ENCODE measurements at places on chromosomes 1 and 21.

- DNase-seq = no peak
Measured at GRCh38 chr1:243234978-243235647, 20.0 kb downstream of the CEP170 start.

DNA sequence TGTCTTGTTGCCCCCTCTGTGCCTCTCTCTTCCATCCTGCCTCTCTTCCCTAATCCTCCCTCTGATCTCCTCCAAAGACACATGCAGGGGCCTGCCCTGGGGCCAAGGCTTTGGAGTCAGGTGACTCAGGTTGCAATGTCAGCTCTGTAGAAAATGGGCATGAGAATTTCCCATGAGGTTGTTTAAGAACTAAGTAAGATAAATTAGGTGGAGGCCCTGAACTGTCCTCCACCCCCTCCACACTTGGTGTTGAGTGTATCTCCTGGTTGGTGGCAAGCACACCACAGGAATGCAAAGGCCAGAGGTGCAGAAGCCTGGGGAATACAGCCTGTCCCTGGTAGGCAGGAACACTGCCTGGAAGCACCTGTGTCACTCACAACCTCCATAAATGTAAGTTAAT, 63.9 kb upstream of the GRIK3 start:
- no peak for DNase-seq

- DNase-seq = no peak
Measured at GRCh38 chr1:33219886-33220661, 36.2 kb upstream of the ZNF362 start.

- no peak for DNase-seq
Measured at GRCh38 chr1:36754366-36754765, 271.7 kb upstream of the CSF3R start.

GRCh38 chr1:166128195-166128594, 38.6 kb downstream of the FAM78B start:
- DNase-seq = no peak

DNA sequence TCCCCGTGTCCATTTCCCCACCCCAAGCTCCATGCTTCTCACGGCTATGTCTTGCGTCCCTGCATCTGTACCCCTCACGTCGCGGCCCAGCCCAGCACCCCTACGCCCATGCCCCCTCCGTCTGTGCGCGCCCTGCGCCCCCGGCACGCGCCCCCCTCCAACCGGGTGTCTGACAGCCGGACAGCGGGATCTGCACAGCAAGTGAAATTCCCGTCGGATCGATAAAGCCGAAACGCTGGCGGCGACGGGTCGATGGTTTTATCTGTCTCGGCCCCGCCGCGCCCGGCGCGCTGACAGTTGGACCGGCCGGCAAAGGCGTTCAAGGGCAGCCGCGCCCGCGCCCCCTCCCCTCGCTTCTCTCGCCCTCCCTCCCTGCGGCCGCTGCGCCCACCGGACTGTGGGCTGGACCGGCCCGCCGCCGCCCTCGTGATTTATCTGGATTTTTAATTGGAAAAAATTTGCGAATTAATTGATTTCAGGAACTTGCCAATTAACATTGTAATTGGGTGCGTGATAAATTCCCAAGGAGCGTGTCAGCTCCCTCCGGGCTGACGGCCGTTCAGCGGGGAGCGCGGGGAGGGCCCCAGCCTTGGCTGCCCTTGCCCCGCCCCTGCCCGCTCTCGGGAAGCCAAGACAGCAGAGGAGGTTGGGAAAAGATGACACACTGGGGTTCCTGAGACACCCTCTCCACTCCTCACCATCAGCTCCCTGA, 57.1 kb downstream of the TMEM53 start:
- no peak for DNase-seq

DNA sequence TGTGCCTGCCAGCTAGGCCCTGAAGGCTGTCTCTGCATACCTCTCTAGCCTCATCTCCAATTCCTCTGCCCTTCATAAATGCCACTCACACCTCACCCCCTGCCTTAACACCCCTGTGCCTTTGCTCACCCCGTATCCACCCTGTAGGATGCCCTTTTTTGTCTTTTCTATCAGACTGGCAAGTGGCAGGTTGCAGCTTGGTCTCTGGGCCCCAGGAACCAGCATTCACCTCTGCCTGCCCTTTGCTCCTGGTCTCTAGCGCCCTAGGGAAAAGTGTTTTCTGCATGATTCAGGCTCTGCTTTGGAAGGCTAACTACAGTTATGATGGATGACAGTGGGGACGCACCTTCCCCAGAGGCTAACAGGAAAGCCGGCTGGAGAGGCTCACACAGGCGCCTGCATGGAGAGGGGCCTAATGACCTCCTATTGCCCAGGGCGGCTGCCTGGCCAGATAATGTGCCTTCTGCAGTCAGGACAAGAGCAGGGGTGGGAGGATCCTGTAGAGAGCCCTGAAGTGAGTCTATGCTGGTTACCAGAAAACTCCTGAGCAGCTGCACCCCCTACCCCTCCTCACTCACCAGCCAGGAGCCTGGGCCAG, 11.2 kb downstream of the KANK4 start:
- no peak for DNase-seq

DNA sequence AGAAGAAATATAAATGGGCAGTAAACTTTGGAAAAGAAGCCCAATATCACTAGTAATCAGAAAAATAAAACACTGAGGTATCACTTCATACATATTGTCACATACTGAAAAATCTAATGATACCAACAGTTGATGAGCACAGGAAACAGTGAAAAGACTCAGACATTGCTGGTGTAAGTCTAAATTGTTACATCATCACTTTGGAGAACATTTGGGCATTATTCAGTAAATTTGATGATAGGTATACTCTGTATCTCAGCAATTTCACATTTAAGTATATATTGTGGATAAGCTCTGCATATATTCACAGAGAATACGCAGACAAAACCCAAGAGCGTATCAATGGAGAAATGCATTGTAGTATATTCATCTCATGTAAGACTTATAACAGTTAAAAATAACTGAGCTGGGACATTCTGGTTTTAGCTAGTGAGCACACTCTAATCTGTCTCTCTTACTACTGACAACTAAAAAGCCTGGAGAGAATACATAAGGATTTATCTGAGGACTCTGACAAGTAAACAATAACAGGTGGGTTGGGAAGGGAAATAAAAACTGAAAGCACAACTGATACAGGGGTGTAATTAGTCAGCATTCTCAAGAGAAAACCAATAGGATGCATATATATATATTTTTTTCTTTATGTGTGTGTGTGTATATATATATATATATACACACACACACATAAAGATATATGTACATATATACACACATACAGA, 212.7 kb upstream of the JUN start:
- DNase-seq = no peak

- no peak for DNase-seq
Measured at GRCh38 chr1:40383488-40384412, 10.2 kb downstream of the SMAP2 start.

DNA sequence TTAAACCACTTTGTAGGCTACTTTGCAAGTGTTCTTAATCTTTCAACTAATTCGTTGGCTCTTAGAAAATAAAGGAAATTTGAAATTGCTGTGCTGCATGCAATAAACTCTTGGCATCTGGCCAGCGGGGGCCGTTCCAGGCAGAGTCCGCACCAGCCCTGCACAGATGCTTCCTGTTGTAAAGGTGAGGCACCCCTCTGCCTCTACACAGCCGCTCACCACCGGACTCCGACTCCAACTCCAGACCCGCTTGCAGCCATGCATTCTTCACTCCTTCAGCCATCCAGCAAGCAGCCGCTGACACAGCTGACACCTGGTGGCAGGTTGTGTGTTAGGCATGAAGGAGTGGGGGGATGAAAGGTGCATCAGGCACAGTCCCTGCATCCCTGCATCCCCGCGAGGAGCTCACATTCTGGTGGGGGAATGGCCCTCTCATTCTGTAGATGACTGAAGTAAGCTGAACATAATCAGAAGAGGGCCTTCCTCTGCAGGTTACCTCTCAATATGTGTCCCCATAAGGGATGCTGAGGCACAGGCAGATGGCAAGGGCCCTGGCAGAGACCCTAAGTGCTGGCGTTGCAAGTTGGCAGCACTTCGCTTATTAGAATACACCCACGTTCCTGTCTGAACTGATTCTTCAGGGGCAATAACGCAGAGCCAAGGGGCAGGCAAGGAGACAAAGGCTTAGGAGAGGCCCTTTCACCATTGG, 56.8 kb downstream of the GLIS1 start:
- peak; percentile 61 for DNase-seq

GRCh38 chr21:17828223-17828622, 9.1 kb upstream of the C21orf91 start:
- DNase-seq = no peak

GRCh38 chr1:198809247-198809646, 170.4 kb downstream of the PTPRC start:
- DNase-seq = no peak

DNA sequence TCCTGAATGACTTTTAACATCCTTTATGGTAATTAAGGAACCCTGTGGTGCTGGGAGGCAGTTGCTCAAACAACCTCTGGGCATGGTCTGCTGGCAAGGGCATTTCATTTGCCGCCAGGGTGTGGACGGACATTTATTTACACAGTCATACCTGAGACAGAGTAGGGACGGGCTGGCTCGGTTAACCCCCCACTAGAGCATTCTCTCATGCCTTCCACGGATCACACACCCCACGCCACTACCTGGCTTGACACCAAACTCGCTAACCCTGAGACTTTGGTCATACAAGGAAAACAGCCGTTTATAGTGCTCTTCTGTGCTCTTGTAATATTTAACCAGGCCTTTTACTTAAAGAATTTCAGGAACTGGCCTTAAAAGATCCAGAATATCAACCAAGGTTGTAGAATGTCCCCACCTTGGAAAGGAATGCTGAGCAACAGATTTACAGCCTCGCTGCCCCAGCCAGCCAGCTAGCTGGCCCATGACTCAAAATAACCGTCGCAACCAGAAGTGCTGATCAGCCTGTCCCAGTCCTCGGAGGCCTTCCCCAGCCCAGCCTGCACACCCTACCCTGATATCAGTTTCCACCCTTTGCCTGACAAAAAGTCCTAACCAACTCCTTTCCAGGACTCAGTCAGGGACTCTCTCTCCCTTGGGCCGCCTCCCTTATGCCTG, 6.5 kb upstream of the PDXK start:
- peak; percentile 12 for DNase-seq

DNA sequence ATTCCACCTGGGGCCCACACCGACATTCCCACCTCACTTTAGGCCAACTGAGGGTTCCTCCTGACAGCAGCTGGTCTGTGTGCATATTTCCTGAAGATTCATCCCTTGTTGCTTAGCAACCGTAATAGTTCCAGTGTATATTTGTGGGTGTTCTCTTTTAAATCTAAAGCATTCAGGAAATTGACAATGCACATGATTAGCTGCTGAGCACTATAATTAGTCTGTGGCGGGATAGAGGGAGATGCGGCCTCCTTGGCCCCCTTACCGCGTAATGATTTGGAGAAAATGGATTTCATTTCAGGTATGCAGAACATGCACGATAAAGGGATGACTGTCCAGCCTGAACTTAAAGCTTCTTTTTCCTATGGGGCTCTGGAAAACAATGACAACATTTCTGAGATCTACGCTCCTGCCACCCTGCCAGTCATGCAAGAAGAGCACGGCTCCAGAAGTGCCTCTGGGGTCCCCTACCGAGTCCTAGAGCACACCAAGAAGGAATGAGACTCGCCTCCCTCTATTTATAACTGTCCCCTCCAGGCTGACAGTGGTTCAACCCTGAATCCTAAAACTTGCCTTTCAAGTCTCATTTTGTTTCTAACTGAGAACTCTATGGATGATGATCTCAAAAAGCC, 33.8 kb upstream of the RCAN3 start:
- DNase-seq = no peak

GRCh38 chr21:22791986-22792560, 1793.9 kb downstream of the NCAM2 start:
- peak; percentile 49 for DNase-seq

DNA sequence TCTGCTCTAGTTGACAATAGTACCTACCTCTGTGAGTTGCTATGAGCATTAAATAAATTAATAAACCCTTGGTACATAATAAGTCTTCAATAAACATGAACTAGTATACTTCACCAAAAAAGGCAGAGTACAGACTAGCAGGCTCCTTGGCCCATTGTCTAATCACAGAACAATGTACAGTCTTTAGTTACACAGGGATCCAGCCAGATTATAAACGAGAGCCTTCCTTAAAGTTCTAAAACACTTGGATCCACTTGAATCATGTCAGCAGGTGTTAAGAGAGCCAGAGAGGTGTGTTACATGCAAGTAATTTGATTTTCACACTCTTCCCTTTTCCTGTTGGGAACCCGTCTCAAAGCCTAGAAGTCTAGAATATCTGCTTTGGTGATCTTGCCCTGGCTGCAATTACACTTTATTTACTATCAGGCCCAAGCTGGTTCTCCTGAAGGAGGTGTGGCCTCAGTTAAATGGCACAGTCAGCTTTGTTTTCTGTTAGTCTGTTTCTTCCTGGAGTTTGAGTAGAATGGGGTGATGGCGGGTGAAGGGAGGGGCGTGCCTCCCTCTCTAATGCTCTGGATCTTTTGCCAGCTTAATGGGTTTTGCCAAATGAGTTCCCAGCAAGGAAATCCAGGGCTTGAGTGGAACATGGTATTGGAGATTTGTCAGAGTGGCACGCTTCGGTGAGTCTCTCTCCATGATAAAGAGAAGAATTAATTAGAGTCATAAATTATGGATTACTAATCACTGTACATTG, 570.9 kb upstream of the CAMK1G start:
- no peak for DNase-seq

DNA sequence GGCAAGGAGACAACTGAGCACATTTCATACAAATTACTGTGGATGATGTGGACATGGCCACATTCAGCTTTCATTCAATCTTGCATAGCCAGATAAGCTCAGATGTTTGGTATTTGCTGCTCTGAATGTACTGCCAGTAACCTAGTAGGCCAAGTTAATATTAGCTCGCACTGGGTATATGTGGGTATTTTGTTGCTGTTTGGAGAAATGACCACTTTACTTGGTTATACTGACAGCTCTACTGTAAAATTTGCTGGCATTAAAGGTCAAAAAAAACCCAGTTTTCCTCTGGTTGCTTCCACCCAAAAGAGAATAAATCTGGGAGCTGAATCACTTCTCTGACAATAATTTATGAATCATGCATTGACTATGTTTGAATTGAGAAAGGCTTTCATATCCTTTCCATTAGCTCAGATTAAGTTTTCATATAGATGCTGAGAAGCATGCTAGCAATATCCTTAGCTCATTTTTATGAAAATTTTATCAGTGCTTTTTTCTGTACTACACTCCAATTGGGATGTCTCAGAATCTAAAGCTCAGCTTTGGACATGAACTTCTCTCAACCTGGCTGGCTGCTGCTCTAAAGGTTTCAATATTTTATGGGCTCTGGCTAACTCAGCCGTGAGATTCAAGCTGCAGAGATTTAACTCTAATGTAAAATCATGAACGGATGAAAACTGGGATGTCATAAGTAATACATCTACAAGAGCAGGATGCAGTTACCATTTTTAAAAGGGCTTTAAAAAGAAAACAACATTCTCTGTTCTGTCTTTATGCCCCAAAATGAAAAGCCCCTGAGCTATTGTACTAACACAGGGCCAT, 330.0 kb downstream of the BARHL2 start:
- no peak for DNase-seq

GRCh38 chr1:11473491-11474034, 5.4 kb upstream of the DISP3 start:
- DNase-seq = no peak

GRCh38 chr1:119132179-119132578, 8.3 kb downstream of the WARS2 start:
- DNase-seq = no peak

- DNase-seq = no peak
Measured at GRCh38 chr1:10901091-10901890, 104.8 kb upstream of the CASZ1 start.

Data from NCI-H2081 (cell line).